ENCODE measurements at places on chromosomes 2 and 18. TPM values are rescaled to one million over a fixed set of nuclear protein-coding genes. Genes with fewer than 3 reads are reported as not detected.

DNA sequence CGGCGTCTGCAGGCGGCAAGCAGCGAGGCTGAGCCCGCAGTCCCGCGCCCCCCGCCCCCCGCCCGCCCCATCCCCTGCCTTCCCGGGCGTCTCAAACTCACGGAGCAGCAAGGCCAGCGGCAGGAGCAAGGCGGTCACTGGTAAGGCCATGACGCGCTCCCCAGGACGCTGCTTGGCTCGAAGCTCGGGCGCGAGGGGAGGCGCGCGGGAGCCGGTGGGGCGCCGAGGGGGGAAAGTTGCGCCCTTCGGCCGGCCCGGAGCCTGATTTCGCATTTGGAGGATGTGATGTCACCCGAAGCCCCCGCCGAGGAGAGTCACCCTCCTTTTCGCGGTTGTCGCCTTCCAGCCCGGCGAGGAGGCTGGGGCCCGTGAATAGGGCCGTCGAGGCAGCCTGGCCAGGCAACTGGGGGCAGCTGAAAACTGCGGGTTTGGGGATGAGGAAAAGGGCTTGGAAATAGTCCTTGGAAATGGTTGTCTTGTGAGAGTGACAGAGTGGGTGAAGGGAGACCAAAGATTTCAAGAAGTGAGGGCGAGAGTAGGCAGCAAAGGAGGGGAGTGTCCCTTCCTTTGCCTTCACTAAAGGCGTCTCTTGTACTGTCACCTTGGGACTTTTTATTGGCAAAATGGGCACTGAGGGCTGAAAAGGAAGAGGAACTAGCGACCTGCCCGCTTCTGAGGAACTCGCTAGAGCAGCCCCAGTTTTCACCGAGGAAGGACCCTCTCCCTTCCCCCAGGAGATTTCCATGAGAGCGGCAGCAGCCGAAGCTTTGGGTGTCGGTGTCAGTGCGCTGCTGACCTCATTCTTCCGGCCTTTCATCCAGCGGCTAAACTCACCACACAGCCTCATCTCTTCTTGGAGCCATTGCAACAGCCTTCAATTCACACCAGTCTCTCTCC, at the start of gene CD8A:
Gene CD8A (minus strand): TSS at position 238 of the 897 bp plus-strand sequence. CDS start 88 bp downstream, at position 150.
- peak; percentile 18 for DNase-seq

- DNase-seq: no peak
Observed at GRCh38 chr2:71928734-71929481, 218.8 kb downstream of the CYP26B1 start.

DNA sequence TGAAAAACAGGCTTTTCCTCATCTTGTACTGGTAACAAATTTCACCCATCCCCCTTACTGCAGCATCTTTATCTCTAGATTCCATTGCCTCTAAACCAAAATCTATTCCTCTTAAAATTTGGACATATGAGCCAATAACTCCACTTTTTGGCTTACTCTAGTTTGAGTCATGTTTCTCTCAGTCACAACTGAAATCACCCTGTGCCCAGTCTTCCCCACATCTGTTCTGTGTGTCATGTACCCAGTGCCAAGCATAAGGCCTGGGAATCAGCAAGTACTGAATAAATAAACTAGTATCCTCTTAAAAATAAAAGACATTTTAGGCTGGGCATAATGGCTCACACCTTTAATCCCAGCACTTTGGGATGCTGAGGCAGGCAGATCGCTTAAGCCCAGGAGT, 20.8 kb upstream of the CHN1 start:
- DNase-seq: peak; percentile 60

- DNase-seq: no peak
Observed at GRCh38 chr2:73238149-73238548, 4.0 kb downstream of the CCT7 start.

GRCh38 chr2:223117533-223117932, 65.5 kb downstream of the KCNE4 start:
- no peak for DNase-seq

- no peak for DNase-seq
Observed at GRCh38 chr2:135694711-135695110, 46.9 kb upstream of the UBXN4 start.

GRCh38 chr2:217918308-217919024, 84.3 kb downstream of the TNS1 start:
- DNase-seq: no peak

DNA sequence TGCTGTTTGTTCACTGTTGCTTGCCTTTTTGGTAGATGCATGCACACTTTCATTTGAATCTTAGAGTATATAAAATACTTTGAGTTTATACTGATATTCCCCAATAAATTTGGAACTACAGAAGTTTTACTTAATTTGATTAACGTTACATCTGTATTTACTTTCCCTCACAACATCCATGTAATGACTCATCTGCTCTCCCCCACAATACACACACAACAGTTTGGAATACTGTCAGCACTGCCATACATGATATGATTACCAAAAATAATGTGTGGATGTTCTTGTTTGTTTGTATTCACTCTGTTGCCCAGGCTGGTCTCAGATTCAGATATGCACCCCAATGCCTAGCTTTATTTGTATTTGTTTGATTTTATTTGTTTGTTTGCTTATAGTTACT, 144.2 kb downstream of the WDR7 start:
- no peak for DNase-seq

- peak; percentile 8 for DNase-seq
Observed at GRCh38 chr2:41038408-41038807, 586.5 kb upstream of the SLC8A1 start.

GRCh38 chr18:34862561-34862960, 152.5 kb downstream of the DTNA start:
- no peak for DNase-seq

The REEP1 gene
- not detected for total RNA-seq

The ANKRD62 gene
- not detected for total RNA-seq

The REG3G gene
- not detected for total RNA-seq

The RRM2 gene
- total RNA-seq: 91.4 TPM

The B4GALT6 gene
- 6.3 TPM for total RNA-seq

The KATNAL2 gene
- total RNA-seq: 10.4 TPM
